ENCODE measurements at places on chromosomes 2 and 18.

GRCh38 chr2:187329586-187329985 is 118.5 kb downstream of the CALCRL start:
- H3K4me1 ChIP-seq: no peaks in the 10 kb centered on the region
- H3K4me3 ChIP-seq: no peak overlapping the region
- DNase-seq: no peak

DNA sequence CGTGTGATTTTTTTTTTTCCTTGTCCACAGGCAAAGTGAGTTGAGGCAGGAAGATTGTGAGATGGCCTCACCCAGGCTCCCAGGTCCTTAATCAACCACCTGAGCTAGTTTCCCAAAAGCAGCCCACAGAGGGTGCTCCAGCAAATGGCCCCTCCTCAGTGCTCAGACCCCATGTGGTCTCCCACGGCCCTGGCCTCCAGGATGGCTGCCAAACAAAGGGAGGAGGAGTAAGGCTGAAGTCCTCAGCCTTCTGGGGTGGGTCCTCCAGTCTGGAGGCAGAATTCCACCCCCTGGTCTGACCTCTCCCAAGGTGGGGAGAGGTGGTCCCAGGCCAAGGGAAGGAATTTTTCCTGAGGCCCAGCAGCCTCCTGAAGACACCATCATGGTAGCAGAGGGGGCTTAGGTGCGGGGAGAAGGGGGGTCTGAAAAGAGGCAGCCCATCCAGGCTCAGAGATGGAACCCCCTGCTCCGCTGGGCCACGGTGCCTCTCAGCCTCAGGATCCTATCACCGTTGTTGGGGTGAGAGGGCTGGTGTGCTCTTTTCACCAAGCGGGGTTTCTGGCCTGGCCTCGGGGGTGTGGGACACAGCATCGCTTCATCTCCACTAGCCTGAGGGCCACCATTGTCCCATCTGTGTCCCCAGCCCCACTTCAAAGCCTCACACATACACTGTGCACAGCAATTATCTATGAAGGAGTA is 2.3 kb downstream of the NGEF start:
- H3K27ac ChIP-seq: no peak overlapping the region
- no peak overlapping the region for H3K4me3 ChIP-seq
- DNase-seq: no peak
- no peaks in the 10 kb centered on the region for H3K36me3 ChIP-seq

GRCh38 chr2:202115479-202115971 is 42.5 kb downstream of the KIAA2012 start:
- H3K36me3 ChIP-seq: no peaks in the 10 kb centered on the region
- no peaks in the 10 kb centered on the region for H3K27me3 ChIP-seq
- H3K27ac ChIP-seq: peak overlapping the region; percentile 9
- no peak overlapping the region for H3K4me3 ChIP-seq

- H3K36me3 ChIP-seq: no peaks in the 10 kb centered on the region
- no peaks in the 10 kb centered on the region for H3K4me1 ChIP-seq
- no peak overlapping the region for H3K4me3 ChIP-seq
- peak; percentile 23 for DNase-seq
- no peaks in the 10 kb centered on the region for H3K27me3 ChIP-seq
Observed at GRCh38 chr2:204321910-204322751, 223.1 kb upstream of the PARD3B start.

GRCh38 chr2:74079522-74080341 is 68.0 kb downstream of the BOLA3 start:
- H3K4me3 ChIP-seq: no peak overlapping the region
- no peaks in the 10 kb centered on the region for H3K36me3 ChIP-seq
- no peaks in the 10 kb centered on the region for H3K27me3 ChIP-seq
- DNase-seq: no peak

DNA sequence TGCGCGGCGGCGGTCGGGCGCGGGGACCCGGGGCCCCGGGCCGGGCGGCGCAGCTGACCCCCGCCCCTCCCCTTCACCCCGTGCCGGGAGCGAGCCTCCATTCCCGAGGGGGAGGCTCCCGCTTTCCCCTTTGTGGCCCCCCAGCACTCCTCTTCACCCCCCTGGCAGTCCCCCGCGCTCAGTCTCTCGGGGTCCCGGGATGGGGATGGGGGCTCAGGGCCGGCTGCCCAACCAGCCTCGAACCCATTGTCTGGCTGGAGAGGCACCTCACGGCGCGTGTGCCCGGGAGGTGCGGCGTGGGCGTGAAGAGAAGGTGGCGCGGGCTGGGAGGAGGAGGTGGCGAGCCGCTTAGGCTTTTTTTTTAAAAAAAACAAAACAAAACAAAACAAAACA is 748 bp downstream of the FMNL2 start:
- no peaks in the 10 kb centered on the region for H3K36me3 ChIP-seq
- H3K27ac ChIP-seq: peak overlapping the region; percentile 84
- peak overlapping the region; percentile 89 for H3K4me3 ChIP-seq
- H3K4me1 ChIP-seq: no peaks in the 10 kb centered on the region
- no peaks in the 10 kb centered on the region for H3K27me3 ChIP-seq

DNA sequence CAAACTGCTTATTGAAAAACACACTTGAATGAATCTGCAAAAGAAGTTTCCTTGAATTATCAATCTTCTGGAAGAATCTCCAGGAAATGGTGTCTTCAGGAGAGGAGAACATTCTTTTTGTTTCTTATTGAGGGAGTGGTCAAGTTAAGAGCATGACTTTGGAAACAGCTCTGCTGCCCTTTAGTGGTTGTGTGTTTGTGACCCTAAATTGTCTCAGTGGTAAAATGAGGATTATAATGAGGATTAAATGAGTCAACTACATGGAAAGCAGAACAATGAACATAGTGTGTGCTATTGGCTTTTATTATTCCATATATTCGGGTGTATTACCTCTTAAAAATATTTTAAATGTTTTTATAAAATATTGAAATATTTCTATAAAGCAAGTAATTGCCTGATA is 44.8 kb upstream of the TANC1 start:
- no peaks in the 10 kb centered on the region for H3K4me1 ChIP-seq
- H3K36me3 ChIP-seq: no peaks in the 10 kb centered on the region
- no peaks in the 10 kb centered on the region for H3K27me3 ChIP-seq
- H3K27ac ChIP-seq: no peak overlapping the region
- H3K4me3 ChIP-seq: no peak overlapping the region

DNA sequence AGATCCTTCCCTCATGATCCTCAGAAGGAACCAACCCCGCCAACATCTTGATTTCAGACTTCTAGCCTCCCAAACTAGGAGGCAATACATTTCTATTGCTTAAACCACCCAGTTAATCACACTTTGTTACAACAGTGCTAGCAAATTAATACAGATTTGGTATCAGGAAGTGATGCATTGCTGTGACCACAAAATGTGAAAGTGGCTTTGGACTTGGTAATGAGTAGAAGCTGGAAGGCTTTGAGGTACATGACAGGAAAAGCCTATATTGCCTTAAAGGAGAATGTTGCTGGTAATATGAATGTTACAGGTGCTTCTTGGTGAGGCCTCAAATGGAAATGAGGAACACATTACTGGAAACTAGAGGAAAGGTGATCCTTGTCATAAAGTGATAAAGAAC is 260.3 kb downstream of the SATB2 start:
- H3K4me1 ChIP-seq: no peaks in the 10 kb centered on the region
- no peaks in the 10 kb centered on the region for H3K27me3 ChIP-seq
- H3K27ac ChIP-seq: no peak overlapping the region
- H3K4me3 ChIP-seq: no peak overlapping the region

DNA sequence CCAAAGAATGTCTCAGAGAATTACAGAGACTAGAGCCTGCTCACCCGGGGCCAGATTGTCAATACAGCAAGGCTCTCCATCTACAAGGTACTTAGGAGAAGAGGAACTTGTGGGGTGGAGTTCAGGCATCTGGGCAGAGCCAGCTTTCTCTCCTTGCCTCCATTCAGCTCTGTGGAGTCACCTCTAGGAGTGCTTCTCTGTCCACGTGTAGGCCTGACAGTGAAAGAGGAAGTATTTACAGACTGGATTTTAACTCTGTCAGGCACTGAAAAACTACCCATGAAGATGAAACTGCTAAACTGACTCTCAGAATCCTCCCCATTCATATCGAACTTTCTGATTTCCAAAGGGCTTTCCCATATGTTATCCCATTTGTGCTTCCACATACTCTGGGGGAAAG is 315.6 kb downstream of the SETBP1 start:
- H3K36me3 ChIP-seq: no peaks in the 10 kb centered on the region
- no peak overlapping the region for H3K4me3 ChIP-seq
- H3K27ac ChIP-seq: no peak overlapping the region
- DNase-seq: no peak

DNA sequence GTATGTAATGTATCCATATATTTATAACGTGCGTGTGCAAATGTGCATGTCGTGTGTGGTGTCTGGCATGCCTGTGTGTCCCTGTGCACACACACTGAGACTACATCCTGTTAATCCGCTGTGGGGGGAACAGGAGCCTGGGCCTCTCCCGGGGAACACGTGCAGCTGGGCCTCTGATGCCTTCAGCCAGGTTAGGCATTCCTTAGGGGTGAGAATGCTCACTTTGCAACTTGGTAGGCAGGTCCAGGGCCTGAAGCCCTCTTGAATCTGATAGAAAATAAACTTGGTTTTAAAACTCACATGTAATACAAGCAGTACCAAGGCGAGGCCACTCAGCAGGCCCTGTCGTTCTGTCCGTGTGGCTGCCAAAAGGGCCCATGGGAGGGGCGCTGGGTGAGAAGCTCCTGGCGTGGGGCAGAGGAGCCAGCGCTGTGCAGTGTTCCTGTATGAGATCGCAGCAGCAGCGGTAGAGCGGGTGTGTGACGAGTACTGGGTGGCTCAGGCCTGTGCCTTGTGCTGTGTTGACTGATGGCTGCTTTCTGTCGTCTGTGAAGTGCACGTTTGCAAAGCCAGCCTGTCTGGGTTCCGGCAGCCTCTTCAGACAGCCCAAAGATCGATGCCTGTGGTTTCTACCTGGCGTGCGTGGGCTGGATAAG is 16.2 kb downstream of the SALL3 start:
- H3K4me1 ChIP-seq: no peaks in the 10 kb centered on the region
- no peaks in the 10 kb centered on the region for H3K27me3 ChIP-seq
- no peak overlapping the region for H3K4me3 ChIP-seq
- no peaks in the 10 kb centered on the region for H3K36me3 ChIP-seq
- DNase-seq: no peak
- H3K27ac ChIP-seq: no peak overlapping the region

GRCh38 chr2:30933496-30933895 is 126.2 kb upstream of the CAPN13 start:
- no peaks in the 10 kb centered on the region for H3K27me3 ChIP-seq
- no peak for DNase-seq
- no peak overlapping the region for H3K4me3 ChIP-seq
- H3K27ac ChIP-seq: no peak overlapping the region

- no peak overlapping the region for H3K27ac ChIP-seq
- no peak overlapping the region for H3K4me3 ChIP-seq
- H3K36me3 ChIP-seq: no peaks in the 10 kb centered on the region
- DNase-seq: no peak
- H3K27me3 ChIP-seq: no peaks in the 10 kb centered on the region
- H3K4me1 ChIP-seq: no peaks in the 10 kb centered on the region
Observed at GRCh38 chr2:98975611-98976010, 39.6 kb upstream of the CRACDL start.

GRCh38 chr2:138503087-138503442 is 1.5 kb downstream of the SPOPL start:
- H3K27me3 ChIP-seq: no peaks in the 10 kb centered on the region
- no peak for DNase-seq
- peak overlapping the region; percentile 91 for H3K27ac ChIP-seq

GRCh38 chr2:190478572-190479195 is 55.8 kb downstream of the NEMP2 start:
- H3K36me3 ChIP-seq: no peaks in the 10 kb centered on the region
- peak overlapping the region; percentile 61 for H3K27ac ChIP-seq
- DNase-seq: no peak
- no peaks in the 10 kb centered on the region for H3K27me3 ChIP-seq

DNA sequence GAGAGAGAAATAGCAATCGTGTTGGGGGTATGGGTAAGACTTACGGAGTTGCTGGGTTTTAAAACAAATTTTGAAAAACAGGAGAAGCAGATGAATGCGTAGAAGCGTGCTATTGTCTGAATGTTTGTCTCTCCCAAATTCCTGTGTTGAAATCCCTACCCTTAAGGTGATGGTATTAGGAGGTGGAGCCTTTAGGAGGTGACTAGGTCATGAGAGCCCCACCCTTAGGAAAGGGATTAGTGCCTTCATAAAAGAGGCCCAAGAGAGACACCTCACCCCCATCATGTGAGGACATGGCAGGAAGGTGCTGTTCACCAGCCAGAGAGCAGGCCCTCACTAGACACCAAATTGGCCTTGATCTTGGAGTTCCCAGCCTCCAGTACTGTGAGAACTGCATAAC is 40.7 kb upstream of the FZD7 start:
- H3K36me3 ChIP-seq: no peaks in the 10 kb centered on the region
- no peaks in the 10 kb centered on the region for H3K27me3 ChIP-seq
- DNase-seq: no peak
- no peak overlapping the region for H3K4me3 ChIP-seq

- H3K27me3 ChIP-seq: no peaks in the 10 kb centered on the region
- H3K36me3 ChIP-seq: no peaks in the 10 kb centered on the region
- no peak for DNase-seq
- no peak overlapping the region for H3K4me3 ChIP-seq
- H3K4me1 ChIP-seq: no peaks in the 10 kb centered on the region
Observed at GRCh38 chr2:133888621-133889219, 320.5 kb upstream of the NCKAP5 start.

DNA sequence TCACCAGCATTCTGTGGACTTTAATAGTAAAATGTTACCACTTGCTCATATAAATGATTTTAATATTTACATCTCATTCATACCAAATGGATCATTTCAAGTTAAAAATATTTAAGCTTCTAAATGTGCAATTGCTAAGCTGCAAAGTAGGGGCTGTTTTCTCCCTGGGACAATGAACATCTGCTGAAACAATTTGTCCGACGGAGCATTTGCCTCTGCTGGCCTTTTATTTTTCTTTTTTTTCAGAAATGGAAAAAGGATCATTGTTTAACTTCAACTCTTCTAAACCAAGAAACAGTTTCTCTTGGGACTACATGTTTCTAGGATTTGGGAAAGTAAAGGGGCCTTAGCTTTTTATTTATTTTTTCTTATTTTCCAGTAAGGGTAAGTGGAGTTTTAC is 43.8 kb upstream of the ITPRID2 start:
- no peaks in the 10 kb centered on the region for H3K36me3 ChIP-seq
- no peak for DNase-seq
- H3K4me1 ChIP-seq: no peaks in the 10 kb centered on the region
- no peak overlapping the region for H3K27ac ChIP-seq

- no peak overlapping the region for H3K27ac ChIP-seq
- H3K4me3 ChIP-seq: no peak overlapping the region
- no peaks in the 10 kb centered on the region for H3K4me1 ChIP-seq
- no peak for DNase-seq
Observed at GRCh38 chr2:166671235-166671634, 177.2 kb upstream of the SCN7A start.

- no peak overlapping the region for H3K27ac ChIP-seq
- no peaks in the 10 kb centered on the region for H3K4me1 ChIP-seq
- DNase-seq: no peak
- no peaks in the 10 kb centered on the region for H3K36me3 ChIP-seq
- no peak overlapping the region for H3K4me3 ChIP-seq
- no peaks in the 10 kb centered on the region for H3K27me3 ChIP-seq
Observed at GRCh38 chr18:69785466-69785865, 162.2 kb downstream of the CD226 start.

- H3K4me1 ChIP-seq: no peaks in the 10 kb centered on the region
- H3K27me3 ChIP-seq: no peaks in the 10 kb centered on the region
- no peaks in the 10 kb centered on the region for H3K36me3 ChIP-seq
- no peak overlapping the region for H3K4me3 ChIP-seq
Observed at GRCh38 chr2:18299423-18300212, 260.8 kb downstream of the RDH14 start.

Data from colonic mucosa (tissue), 4 donors.